ENCODE measurements at places on chromosomes 3 and 15. TPM values are rescaled to one million over a fixed set of nuclear protein-coding genes. Genes with fewer than 3 reads are reported as not detected.

CPN2 gene
- polyA plus RNA-seq = not detected

ACAN gene
- polyA plus RNA-seq = 0.92 TPM

XYLB gene
- 1.6 TPM for polyA plus RNA-seq

ARHGEF26 gene
- polyA plus RNA-seq = 5.4 TPM

KBTBD8 gene
- 0.23 TPM for polyA plus RNA-seq

PPP1R14D gene
- 0.72 TPM for polyA plus RNA-seq

GOLGA6L7 gene
- not detected for polyA plus RNA-seq

FOXB1 gene
- polyA plus RNA-seq = not detected

CDHR4 gene
- polyA plus RNA-seq = not detected

LEKR1 gene
- 1.2 TPM for polyA plus RNA-seq

POTEB3 gene
- not detected for polyA plus RNA-seq
